Vagina (tissue), 2 donors: ENCODE measurements at places on chromosomes 7 and 10. TPM values are rescaled to one million over a fixed set of nuclear protein-coding genes. Genes with fewer than 3 reads are reported as not detected.

- no peak for DNase-seq
Measured at GRCh38 chr7:156147104-156147503, 334.8 kb upstream of the SHH start.

DNA sequence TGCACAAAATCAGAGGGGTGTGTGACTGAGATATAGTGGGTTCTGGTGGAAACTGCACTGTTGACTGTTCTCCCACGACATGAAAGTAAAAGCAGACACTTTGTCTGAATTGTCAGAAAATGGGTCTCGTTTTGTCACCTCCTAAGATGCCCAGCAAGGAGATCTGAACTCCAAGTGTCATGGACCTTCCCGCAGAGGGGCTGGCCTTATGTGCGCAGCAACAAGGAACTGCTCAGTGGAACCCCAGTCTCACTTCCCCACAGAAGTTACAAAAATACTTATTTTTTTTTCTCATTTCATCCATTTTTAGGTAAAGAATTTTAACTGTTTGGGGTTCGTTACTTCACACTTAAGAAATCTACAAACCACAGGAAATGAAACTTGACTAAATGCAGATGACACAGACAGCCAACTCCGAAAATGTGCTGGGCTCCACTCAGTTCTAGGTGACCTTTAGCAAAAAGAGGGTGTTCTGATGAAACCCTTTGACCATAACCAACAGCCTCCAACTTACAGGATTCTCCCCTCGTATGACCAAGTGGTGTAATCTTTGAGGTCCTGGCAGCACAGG lies 115.0 kb downstream of the FAM107B start:
- DNase-seq, result no peak

Gene SPDYE5
- not detected for total RNA-seq

DNA sequence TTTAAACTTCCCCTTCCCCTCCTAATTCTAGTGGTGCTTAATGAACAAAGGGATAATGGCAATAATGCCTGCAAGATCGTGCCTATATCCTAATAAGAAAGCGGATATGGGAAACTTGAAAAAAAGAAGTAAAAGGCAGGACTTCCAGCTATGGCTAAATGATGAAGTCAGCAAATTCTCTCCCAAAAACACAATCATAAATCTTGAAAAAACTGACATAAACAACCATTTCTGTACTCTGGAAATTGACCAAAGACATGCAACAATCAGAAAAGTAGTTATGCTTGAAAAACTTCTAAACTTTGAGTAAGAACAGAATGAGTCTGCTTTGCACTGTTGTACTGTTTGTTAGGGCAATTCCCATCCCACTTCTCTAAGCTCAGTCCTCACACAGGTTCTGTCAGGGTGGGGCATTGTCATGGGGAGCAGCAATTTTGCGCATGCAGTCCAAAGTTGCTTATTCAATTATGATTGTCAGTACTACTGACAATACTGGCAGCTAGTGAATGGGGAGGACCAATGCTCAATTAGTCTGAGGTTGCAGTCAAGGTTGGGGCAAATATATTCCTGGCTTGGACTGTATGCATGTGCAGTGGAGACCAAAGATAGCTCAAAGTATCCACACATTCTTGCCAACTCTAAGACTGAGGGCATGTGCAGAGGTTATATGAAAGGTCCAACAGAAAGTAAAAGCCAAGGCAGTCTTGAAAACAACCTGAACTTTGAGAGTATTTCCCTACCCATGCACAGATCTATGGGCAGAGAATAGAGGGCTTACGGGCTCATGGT lies 34.1 kb upstream of the ARHGAP22 start:
- no peak for DNase-seq

Gene SLC18A2
- 11.5 TPM for total RNA-seq

Gene LRRC4
- 6.1 TPM for total RNA-seq

Gene ARMH3
- 26.5 TPM for total RNA-seq

Gene C10orf143
- 0.74 TPM for total RNA-seq

DNA sequence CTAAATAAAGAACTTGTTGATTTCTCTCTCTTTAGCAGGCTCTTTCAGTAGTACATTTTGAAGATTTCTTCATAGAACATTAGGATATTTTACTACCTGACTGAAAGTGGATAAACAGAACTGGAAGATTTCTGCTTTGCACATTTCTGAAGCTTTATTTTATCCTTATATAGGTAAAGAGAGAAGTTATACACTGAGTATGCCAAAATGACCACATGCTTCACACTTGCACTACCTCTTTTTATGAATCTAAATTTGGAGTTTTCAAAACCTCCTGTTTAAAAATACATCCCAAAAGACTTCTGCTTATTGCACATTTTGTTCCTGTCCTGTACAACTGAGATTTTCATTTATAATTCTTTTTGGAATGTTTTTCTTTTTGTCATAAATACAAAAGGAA lies 197.4 kb upstream of the PRPS1L1 start:
- no peak for DNase-seq

Gene HOGA1
- total RNA-seq, result 0.98 TPM

Gene DNAH11
- total RNA-seq, result 1.7 TPM

- DNase-seq, result no peak
Measured at GRCh38 chr7:2893411-2893861, 49.3 kb upstream of the GNA12 start.

DNA sequence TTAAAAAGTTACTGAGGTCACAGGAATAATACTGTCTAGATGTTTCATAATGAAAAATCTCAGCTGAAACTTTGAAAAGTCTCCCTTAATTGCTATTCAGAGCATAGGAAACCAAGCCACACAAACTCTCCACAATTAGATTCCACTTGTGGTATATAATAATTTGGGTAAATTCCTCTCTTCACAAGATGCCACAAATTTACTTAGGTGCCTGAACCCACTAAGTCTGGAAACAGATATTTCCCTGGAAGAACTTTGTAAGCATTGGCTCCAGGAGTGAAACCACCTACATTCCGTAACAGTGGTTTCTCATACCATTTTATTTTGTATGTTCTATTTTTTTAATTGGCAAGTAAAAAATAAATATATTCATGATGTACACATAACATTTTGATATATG lies 493.4 kb downstream of the SEMA3D start:
- DNase-seq, result no peak

DNA sequence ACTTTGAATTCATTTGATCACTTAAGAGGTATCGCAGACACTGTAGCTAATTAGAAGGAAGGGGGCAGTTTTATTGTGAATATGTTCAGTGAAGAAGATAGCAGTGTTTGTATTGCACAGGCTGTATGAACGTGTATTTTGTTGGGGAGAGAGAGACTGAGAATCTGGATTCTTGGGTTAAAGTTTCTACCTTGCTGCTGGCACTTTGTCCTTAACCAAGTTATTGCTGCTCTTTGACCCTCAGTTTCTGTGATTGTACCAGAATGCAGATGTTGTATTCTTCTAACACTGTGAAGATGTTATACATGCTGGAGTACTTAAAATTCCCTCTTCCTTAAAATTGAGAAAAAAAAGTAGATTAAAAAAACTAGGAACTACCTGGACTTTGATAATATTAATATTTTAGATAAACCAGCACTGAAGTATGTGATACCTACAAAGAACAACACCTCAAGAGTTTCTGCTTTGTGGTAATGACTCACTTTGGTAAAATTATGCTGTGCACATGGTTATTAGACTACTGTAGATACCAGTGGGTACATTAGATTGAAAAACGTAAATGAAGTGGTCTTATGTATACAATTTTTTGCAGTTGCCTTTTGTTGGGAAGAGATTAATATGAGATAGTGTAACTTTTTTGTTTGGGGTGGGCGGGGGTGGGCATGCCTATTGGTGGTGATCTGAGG lies 321.3 kb downstream of the AUTS2 start:
- no peak for DNase-seq

GRCh38 chr10:133133471-133134231 lies 26.4 kb upstream of the KNDC1 start:
- DNase-seq, result peak; percentile 72

GRCh38 chr7:148374396-148375259 lies 215.9 kb upstream of the C7orf33 start:
- peak; percentile 13 for DNase-seq

GRCh38 chr7:27952456-27953285 lies 212.7 kb downstream of the TAX1BP1 start:
- no peak for DNase-seq

DNA sequence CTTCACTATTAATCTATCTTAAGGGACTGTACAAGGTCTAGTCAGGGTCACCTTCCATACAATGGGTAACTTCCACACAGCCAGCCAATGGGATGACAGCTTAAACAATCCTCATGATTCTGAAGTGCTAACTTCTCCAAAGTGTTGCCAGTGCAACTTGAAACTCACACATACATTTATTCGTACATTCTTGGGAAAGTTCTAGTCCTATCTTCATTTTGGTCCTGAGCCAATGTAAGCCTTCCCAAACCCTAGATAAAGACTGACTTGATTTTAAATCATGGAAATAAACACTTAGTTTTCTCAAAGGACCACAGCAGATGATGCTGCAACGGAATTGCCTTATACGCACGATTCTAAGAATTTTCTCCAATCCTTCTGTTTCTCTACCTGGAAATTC lies 117.5 kb upstream of the COL1A2 start:
- no peak for DNase-seq

GRCh38 chr7:157436763-157437480 lies 100.1 kb downstream of the DNAJB6 start:
- DNase-seq, result no peak

- DNase-seq, result no peak
Measured at GRCh38 chr10:63866747-63867140, 345.5 kb downstream of the REEP3 start.

GRCh38 chr7:55569797-55570196 lies 2.5 kb downstream of the VOPP1 start:
- no peak for DNase-seq

- no peak for DNase-seq
Measured at GRCh38 chr7:72415586-72415985, 3.4 kb upstream of the CALN1 start.

GRCh38 chr7:70773406-70773805 lies 358.5 kb upstream of the GALNT17 start:
- no peak for DNase-seq

- no peak for DNase-seq
Measured at GRCh38 chr7:129612112-129613015, 844 bp downstream of the NRF1 start.

DNA sequence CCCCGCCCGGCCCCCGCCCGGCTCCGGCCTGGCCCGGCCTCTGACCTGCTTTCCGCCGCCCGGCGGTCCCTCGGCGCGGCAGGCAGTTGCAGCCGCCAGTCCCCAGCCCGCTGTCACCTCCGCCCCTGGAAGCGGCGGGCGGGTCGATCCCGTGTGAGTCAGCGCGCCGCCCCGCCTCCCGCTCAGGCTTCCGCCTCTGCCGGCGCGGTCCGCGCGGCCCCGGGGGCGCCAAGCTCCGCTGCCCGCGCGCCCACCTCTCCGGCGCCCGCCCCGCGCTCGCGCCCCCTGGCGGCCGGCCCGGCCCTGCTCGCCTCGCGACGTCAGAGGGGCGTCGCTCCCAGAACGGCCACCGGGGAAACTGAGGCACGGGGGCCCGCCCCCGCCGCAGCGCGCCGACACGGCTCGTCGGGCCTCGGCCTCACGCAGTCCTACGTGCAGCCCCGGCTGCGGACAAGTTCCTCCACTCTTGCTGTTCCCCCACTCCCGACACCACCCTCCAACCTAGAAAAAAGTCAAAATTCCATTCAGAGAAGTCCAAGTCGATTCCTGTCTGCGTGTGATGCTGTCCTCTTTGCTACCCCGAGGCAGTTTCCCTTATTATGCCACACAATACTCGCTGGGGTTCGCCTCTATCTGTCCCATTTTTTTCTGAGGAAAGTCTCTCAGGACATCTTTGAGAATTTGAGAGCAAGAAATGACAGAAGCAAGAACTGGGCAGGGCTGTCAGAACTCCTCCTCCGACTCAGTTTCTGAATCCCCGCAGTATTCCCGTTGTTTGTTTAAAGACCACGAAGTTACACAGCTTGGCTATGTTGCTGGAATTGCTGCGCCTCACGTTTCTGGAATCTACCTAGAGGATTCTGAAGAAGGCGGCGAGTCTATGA lies at the start of gene DNMBP:
Gene DNMBP, minus strand, starts transcription at position 155 of the 884 bp plus-strand sequence. CDS start 37,823 bp downstream, outside the sequence.
- DNase-seq, result no peak
